Activated CD4-positive, alpha-beta T cell treated with anti-CD3 and anti-CD28 coated beads for 1 hour (primary cell): ENCODE measurements at places on chromosomes 12 and 14.

DNA sequence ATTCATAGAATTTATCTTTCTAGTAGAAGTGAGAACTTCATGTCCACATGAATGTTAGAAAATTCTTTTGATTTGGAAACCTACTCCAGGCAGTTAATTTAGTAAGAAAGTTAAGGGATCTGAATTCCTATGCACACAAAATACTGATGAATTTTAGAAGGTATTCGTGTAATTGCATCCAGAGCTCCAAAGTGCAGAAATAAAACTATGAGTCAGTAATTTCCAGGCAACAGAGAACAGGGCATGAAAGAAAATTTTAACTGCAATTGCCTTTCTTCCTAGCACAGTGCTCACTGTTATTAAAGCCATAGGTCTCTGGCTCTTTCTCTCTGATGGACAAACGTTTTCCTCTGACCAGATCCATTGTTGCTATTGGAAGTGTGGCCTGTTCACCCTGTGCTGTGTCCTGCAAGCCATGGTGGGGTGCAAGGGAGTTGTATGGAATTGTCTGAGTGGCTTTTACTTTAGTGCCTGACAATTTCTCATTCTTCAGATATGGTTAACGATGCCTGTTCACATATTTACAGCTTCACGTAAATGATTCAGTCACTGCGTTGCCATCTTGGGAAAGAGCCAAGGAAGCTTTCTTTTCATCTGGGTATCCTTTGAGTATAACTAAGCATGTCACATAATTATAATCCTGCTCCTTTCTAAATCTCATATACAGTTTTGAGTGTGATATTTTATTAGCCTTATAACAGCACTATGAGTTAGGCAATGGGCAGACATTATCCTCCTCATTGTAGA, 145.1 kb downstream of the ACSS3 start:
- no peak for DNase-seq

DNA sequence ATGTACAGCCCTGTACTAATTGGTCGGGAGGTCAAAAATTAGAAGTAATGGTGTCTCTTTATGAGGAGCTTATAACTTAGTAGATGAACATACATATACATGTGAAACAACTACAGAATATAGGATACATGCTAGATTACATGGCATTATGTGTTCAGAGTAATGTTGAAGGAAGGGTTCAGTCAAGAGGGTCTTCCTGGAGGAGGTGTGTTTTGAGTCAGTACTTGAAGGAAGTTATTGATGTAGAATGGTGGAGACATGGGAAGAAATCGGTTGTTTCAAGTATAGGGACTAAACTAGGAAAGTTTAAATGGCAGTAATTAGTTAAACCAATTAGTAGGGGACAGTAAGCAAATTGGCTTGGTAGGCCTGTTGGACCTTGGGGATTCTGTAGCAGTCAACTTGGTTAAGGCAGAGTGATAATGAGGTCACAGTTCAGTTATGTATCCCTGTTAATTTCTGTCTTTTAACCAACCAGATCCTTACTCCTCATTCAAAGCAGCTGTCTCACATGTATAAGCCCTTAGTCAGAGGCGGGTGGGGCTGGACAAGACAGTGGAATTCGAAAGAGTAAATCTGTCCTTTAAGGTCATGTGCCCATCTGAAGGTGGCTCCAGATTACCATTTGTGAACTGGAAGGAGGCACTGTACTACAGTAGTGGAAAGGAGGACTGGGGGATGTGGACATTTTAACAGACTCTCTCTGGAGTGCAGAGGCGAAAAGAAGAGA, 3.5 kb upstream of the ANKRD52 start:
- no peak for DNase-seq

- DNase-seq = no peak
Measured at GRCh38 chr12:106032623-106032925, 106.2 kb downstream of the NUAK1 start.

- no peak for DNase-seq
Measured at GRCh38 chr14:67522270-67522669, 10.8 kb upstream of the PLEKHH1 start.

DNA sequence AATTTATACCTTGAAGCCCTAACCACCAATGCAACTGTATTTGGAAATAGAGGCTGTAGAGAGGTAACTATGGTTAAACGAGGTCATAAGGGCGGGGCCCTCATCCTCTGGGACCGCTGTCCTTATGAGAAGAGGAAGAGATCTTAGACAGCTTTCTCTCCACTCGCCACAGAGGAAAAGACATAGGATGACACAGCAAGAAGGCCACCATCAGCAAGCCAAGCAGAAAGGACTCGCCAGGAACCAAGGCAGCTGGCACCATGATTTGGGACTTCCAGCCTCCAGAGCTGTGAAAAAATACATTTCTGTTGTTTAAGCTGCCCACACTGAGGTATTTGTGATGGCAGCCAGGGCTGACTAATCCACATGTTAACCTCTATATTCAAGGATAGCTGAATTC, 30.4 kb upstream of the BCAT1 start:
- DNase-seq = no peak

GRCh38 chr12:97148941-97149559, 242.0 kb downstream of the NEDD1 start:
- DNase-seq = peak; percentile 10

DNA sequence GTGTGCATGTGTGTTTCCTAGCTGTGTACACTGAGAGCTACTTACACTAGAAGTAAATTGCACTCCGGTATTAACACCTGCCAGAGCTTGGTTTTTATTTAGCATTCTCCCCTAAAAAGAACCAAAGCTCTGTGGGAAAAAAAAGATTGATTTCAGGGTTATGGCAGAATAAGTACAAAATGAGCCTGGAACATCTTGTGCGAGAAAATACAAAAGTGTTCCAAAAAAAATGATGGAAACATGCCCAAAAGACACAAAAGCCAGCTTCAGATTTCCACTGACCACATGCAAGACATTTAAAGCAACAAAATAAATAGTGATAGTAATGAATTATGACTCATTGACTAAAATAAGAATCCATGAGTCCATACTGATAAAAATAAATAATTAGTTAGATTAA, 188.3 kb downstream of the GXYLT1 start:
- no peak for DNase-seq

- DNase-seq = no peak
Measured at GRCh38 chr14:76413962-76414600, 38.1 kb downstream of the ESRRB start.

GRCh38 chr12:32302218-32303173, 96.9 kb upstream of the FGD4 start:
- no peak for DNase-seq

DNA sequence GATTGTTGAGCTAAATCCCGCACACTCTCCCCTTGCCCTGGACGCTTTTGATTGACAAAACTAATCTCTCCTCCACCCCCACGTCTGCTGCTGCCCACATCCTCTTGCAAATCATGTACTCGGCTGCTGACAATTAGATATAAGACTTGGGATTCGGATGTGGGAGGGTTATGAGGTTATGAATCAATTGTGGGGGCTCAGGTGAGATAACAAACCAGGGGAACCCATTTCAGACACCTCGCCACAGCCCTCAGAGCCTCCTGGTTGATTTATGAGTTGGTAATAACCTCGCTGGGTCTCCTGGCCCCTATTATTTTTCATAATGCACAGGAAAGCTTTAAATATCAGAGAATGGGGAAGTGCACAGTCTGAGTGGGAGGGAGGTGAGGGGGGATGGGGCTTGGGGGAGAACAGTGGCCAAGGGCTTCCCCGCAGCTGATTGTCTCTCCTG, 449.9 kb downstream of the DPF3 start:
- DNase-seq = no peak

DNA sequence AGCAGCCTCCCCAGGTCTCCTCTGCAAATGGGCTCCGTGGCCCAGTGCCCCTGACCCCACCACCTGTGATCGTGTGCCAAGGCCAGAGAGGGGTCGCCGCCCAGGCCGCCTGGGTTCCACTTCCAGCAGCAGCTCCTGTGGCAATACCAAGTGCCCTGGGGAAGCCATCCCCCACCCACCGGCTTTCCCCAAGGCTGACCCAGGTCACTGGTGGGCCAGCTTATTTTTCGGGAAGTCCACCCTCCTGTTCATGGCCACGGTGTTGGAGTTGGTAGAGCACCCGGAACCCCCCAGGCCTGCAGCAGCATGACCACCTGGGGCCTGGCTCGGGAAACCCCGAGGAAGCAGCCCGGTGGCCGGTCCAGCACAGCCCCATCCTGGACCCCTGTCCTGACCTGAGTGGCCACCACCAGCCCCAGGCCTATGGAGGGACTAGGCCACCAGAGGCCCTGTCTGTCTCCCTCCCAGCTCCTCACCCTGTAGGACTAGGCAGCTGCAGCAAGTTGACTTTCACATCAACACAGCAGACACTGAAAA, 40.8 kb upstream of the OASL start:
- no peak for DNase-seq

DNA sequence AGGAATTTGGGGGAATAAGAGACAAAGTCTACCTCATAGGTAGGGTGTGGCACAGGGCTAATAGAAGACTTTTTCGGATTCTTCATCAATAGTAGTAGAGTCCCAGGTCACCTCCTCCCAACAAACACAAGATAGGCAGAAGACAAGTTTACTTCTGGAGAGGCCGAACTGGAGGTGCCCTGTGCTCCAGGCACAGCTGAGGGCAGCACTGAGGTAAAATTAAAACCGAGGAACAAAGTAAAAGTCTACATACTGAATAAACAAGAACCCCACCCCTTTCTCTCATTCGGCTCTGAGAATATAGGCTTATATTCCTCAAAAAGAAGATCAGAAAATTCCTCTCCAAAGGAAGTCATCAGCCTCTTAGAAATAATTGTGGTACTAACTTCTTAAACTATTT, 161.5 kb downstream of the SEC23A start:
- no peak for DNase-seq

- DNase-seq = no peak
Measured at GRCh38 chr12:28453686-28454085, 263.4 kb downstream of the CCDC91 start.

DNA sequence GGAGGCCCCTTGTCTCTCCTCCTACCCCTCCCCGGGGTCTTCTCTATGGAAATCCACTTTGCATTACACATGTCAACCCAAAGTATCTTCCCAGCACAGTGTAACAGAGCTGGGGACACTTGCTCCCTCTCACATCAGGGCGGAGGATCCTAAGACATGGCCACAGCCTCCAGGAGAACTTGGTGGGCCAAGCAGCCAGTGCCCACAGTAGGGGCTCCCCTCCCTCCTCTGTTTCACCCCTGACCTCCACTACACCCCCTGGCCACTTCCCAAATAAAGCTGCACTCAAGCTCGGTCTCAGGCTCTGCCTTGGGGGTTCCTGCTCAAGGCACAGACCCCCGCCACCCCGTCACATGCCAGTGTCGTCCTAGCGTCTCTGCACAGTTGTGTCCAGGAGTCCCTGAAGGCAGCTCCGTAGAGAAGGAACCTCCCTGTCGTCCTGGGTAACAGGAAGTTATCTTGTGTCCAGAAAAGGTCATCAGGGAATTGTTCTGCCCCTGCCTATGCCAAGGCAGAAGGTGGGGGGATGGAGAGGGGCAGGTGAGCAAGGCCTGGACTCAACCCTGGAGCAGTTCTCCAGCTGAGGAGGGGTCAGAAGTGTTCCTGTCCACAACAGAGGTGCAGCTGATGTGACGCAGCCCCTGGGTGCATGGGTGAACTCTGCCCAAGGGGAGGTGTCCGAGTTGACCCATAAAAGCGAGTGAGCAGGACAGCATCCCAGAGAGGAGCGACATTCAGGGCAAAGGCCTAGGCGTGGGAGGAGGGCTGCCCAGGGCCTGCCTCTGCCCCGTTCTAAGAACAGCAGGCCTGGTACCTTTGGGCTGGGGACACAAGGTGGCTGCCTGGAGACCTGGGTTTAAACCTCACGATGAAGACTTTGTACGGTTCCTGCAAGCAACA, 25.5 kb downstream of the DIO3 start:
- DNase-seq = no peak
